ENCODE measurements at places on chromosomes 5 and 9.

DNA sequence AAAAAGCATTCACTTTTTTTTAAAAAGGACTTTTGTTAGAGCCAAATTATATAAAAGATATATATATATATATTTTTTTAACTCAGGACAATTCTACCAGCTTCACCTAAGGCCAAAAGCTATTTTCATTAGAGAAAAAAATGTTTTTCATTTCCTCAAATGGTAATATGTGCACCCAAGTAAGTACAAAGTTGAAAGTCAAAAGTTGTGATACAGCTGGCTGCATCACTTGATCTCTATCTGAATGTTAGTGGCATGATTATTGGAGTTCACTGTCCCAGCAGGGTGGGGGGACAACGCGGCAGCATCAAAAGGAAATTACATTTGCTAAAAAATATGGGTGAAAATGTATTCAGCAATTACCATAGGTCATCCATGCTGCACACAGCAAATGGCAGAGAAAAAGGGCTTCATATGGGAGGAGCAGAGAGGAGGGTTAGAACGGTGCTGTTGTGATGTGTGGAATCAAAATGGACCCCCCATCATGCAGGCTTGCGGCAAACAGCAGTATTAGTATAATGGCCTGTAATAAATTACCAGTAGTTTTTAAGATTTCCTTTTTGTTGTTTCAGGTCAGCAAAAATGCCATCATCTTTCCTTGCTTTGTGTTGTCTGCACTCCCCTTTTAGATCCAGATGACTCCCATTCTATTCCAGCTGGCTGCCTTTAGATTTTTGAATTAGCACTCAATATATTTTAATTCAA lies 253.7 kb downstream of the MAT2B start:
- DNase-seq: no peak

GRCh38 chr5:140222416-140222815 lies 47.4 kb downstream of the CYSTM1 start:
- no peak for DNase-seq

DNA sequence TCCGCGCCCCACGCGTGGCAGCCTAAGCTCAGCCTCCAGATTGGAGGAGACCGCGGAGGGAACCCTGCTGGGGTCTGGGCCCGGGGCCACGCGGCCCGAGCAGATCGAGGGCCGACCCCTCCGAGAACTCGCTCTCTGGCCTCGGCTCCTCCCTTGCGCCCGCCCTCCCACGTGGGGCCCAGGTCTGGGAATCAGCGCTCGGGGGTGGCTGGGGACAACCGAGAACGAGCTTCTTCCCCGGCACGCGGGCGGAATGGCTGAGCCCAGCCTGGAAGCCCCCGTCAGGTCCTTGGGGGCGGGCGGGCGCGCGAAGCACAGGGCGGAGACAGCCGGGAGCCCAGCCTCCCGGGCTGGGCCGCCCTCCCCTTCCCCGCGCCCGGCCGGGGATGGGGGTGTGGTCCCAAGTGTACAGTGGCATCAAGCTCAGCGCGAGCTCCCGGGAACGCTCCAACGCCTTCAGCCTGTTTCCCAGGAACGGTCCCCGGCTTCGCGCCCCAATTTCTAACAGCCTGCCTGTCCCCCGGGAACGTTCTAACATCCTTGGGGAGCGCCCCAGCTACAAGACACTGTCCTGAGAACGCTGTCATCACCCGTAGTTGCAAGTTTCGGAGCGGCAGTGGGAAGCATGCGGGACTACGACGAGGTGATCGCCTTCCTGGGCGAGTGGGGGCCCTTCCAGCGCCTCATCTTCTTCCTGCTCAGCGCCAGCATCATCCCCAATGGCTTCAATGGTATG lies at the start of gene SLC22A4:
Gene SLC22A4 (plus strand): TSS at position 403 of the 736 bp plus-strand sequence. CDS start 223 bp downstream, at position 626.
- peak; percentile 90 for DNase-seq

- DNase-seq: no peak
Observed at GRCh38 chr5:126531543-126532120, 63.4 kb downstream of the ALDH7A1 start.

- DNase-seq: no peak
Observed at GRCh38 chr9:76610011-76610352, 151.0 kb downstream of the GCNT1 start.

- DNase-seq: no peak
Observed at GRCh38 chr5:126351153-126351552, 72.1 kb upstream of the GRAMD2B start.

All from NCI-H1436 (cell line).